NCI-H460 (cell line): ENCODE measurements at places on chromosomes 4 and X.

GRCh38 chrX:21989384-21989783, 42.7 kb upstream of the PHEX start:
- DNase-seq = no peak

DNA sequence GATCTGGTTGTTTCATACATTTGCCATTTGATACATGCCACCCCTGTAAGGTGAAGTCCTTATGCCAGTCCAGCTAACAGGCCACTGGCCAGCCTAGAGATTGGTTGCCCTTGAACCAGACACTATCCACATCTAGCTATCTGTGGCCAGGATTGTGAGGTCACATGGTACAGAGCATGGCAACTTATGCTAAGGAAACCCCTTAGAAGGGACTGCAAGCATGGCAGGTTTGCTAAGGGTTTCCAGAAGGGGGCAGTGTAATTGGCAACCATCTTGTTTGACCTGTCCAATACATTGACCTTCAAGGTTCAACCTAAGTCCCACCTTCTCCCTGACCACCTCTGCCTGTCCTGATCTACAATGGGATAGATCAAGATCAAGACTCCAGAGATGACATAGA, 47.5 kb downstream of the SMC1A start:
- no peak for DNase-seq

GRCh38 chr4:111954550-111954949, 190.7 kb upstream of the FAM241A start:
- DNase-seq = no peak

DNA sequence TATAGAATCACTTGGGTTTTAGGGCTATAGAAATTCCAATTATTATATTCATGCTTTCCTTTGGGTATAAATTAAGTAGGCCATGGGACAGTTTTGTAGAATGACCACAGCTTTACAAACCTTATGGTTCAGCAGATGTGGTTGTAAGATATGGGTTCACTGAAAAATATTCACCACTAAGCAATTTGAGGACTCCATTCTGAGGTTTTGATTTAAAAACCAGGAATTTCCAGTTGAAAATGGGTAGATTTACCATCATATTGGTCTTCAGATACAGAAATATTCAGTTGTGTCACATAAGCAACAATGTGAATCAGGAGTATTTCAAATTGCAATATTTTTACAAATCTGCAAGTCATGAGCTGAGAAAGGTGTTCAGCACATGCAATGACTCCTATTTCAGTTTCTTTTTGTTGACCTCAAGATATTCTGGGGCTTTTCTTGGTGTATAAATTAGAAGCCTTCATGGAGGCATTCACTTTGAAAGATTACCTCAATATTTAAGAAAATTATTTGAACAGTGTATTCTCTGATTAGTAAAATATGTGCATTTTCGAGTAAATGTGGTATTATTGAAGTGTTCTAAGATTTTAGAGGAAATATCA, 218.4 kb upstream of the HCCS start:
- no peak for DNase-seq

DNA sequence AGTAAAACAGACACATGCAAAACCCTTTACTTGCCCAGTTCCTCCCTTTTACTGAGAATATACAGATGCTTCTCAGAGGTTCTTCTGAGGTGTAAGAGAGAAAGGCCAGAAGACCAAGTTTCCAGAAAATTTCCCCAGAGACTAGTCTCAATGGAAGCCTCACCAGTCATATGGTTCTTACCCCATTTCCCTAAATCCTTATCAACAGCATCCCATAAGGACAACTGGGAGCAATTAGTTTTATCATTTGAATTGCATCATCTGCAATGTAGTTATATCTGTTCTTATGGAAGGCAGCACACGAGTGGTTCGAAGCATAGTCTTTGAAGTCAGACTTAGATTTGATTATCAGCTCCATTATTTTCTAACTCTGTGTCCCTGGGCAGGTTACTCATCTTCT, 203.6 kb upstream of the PPARGC1A start:
- no peak for DNase-seq
